Activated T-cell treated with anti-CD3 and anti-CD28 coated beads, Interleukin-2, amount 50 U/mL, for 1 hour (primary cell): ENCODE measurements at places on chromosomes 11 and 22.

GRCh38 chr11:72935700-72936099 lies 121.5 kb downstream of the ATG16L2 start:
- no peak for DNase-seq

DNA sequence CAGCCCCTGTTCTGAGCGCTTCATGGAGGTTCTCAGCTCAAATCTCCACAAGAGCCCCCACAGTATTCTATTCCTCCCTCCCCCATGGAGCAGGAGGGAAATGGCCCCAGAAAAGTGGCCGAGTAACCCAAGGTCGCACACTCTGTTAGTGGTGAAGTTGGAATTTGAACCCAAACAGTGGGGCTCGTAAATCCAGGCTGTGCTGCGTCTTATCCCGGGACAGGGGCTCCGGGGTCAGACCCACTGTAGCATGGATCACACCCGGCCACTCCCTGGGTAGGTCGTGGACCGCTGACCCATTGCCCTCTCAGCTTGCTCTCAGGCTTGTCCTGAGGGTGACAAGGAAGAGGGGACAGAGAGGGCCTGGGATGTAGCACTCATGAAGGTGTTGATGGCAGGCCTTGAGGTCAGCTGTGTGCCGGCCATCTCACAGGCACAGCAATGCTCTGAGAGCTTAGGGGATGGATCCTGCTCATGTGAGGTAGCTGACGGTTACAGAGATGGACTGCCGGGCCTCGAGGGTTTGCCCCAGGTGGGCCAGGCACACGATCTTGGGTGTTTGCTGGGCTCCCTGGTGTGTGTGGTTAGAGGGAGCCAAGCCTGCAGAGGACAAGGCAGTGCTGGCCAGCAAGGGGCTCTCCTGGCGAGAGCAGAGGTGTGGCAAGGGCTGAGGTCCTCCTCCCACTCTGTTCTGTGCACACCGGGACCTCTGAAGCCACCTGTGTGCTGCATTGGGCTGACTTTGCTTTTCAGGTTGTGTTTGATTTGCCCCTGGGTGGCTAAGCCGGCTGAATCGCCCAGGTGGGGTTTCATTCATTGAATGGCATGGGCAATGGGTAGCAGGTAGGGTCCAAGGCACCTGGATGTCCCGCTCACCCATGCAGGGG lies 2.3 kb upstream of the FGF19 start:
- DNase-seq: no peak

GRCh38 chr11:129881570-129882170 lies 13.7 kb downstream of the NFRKB start:
- DNase-seq: peak; percentile 63

DNA sequence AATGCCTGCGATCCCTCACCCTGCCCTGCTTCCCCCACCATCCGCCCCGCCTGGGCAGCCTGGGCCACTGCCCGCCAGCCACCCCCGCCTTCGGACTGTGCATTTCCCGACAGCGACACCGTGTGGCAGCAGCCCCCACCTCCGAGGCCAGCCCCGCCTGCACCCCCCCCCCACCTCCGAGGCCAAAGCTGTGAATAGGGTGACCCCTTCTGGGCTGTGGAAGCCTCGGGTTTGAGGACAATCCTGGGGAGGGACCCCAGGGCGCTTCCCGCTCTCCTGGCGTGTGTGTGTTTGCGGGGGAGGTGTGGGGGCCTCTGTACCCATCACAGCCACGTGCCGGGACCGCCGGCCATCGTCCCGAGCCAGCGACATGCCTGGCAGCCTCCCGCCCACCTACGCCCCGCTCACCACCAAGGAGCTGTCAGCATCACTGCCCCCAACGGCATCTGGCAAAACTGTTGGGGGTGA lies 33.8 kb upstream of the PPARA start:
- peak; percentile 85 for DNase-seq

DNA sequence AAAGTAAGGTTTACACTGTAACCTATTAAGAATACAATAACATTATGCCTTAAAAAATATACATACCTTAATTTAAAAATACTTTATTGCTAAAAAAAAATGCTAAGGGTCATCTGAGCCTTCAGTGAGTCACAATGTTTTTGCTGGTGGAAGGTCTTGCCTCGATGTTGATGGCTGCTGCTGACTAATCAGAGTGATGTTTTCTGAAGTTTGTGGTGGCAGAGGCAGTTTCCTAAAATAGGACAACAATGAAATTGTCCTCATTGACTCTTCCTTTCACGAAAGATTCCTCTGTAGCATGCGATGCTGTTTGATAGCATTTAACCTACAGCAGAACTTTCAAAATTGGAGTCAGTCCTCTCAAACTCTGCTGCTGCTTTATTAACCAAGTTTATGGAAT lies 97.6 kb downstream of the FAT3 start:
- no peak for DNase-seq

- DNase-seq: no peak
Observed at GRCh38 chr11:94705891-94706615, 62.1 kb upstream of the AMOTL1 start.

- no peak for DNase-seq
Observed at GRCh38 chr22:26615830-26616435, 1.9 kb downstream of the CRYBB1 start.

GRCh38 chr11:68270196-68271022 lies 1.4 kb downstream of the C11orf24 start:
- no peak for DNase-seq

DNA sequence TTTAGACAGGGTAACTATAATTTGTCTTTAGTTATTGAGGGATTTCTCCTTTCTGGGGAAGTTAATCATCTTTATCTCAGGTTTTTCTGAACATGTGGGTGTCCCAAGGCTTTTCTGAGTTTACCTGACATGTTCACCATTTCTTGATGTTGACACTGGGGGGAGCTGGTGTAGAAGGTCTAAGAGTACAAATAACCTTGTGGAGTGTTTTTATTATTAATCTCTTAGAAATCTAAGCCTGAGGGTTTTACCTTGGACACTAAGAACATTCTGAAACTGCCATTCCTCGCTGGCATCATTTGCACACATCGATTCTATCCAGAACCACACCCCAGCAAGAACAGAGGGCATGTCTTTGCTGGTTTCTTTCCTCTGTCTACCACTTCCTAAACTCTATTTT lies 15.6 kb upstream of the C11orf91 start:
- no peak for DNase-seq

- no peak for DNase-seq
Observed at GRCh38 chr11:107836851-107837250, 21.7 kb downstream of the SLC35F2 start.

DNA sequence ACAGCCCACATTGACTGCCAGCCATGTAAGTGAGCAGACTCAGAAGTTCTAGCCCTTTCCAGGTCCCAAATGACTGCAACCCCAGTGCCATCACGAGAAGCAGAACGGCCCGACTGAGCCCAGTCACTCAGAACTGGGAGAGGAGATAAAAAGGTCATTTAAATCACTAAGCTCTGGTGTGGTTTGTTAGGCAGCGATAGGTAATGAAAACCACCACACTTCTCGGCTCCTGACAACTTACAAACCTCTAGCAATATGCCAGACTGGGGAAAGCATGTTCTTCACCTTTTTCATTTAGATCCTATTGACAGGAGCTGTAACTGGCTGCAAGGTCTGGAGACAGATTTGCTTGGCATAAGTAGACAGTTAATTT lies 6.7 kb downstream of the SLC15A3 start:
- DNase-seq: no peak

DNA sequence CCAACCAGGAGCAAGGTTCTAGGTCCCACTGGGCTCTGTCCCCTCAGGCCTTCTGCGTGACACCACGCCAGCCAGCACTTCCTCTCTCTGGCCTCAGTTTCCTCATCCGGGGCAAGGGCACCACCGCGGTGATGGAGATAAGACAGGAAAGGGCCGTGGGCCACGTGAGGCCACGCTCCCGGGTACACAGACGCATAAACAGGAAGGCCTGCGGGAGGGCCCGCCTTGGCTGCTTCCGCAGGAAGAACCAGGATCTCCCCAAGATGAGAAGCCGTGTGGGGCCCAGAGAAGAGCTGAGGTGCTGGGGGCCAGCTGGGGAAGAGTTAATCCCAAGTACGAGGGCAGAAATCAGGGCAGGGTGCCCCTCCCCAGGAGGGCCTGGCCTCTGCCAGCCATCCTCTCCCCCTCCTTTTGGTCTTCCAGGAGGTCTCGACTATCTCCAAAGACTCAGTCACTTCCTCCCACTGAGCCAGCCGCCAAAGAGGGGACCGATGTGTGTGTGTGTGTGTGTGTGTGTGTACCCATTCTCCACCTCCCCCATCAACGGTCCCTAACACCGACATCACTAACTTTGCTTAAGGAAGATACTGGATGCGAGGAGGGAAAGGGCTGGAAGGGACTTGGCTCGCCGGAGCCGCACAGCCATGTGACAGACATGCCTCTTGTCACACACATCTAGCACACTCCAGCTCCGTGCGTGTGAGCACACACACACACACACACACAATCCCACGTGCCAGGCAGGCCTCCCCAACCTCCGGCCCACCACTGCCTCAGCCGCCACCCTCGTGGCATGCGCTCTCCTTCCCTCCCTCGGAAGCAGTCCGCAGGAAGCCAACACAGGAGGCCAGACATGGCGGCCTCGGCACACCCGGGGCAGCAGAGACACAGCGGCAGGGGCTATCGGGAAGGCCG lies 1.4 kb downstream of the MFNG start:
- DNase-seq: peak; percentile 75

DNA sequence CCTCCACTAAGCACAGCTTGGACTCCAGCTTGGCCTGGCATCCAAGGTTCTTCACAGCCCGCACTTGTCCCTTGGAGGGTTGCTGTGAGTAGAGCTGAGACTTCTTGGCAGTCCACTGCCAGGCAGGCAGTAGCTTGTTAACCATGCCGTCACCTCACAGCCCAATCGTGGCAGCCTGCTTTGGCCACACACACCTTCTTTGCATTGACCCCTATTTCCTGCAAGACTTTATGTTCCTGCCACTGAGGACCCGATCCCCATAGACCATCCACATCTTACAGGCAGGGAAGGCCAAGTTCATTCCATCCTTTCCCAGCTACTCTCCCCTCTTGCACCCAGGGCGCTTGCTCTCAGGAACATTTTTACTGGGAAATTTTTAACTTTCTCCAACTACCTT lies 2.5 kb upstream of the PYGM start:
- no peak for DNase-seq

DNA sequence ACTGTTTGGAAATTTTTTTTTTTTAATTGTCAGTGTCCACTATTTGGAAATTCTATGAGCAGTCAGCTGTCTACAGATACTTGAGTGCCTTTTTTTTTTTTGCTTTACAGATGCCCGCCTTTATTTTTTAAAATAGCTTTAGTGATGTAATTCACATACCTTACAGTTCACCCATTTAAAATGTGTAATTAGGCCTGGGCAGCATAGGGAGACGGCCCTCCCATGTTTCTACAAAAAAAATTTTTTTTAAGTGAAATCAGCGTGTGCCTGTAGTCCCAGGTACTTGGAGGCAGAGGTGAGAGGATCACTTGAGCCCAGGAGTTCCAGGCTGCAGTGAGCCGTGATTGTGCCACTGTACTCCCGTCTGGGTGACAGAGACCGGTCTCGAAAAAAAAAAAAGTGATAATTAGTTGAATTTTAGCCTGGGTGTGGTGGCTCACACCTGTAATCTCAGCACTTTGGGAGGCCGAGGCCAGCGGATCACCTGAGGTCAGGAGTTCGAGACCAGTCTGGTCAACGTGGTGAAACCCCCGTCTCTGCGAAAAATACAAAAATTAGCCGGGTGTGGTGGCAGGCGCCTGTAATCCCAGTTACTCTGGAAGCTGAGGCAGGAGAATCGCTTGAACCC lies 1.5 kb downstream of the ZNF143 start:
- DNase-seq: no peak

- no peak for DNase-seq
Observed at GRCh38 chr22:42919199-42919598, 62.1 kb upstream of the ARFGAP3 start.

- no peak for DNase-seq
Observed at GRCh38 chr22:47275605-47276449, 513.4 kb downstream of the TBC1D22A start.

DNA sequence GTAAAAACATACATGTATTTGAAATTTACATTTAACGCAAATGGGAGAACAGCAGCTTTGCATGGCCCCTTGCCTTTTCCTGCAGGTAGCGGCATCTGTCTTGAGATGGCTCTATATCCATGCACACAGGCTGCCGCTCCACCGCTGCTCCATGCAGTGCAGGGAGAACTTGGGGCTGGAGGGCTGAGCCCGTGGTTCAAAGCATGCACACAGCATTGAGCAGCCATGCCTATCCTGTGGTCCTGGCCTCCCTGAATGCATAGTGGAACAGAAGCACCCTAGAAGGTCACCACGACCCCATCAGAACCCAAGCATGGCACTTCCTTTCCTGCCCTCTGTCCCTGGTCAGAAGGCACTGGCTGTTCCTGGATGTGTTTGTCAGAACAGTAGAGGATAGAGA lies 35.0 kb upstream of the TP53I11 start:
- DNase-seq: no peak

DNA sequence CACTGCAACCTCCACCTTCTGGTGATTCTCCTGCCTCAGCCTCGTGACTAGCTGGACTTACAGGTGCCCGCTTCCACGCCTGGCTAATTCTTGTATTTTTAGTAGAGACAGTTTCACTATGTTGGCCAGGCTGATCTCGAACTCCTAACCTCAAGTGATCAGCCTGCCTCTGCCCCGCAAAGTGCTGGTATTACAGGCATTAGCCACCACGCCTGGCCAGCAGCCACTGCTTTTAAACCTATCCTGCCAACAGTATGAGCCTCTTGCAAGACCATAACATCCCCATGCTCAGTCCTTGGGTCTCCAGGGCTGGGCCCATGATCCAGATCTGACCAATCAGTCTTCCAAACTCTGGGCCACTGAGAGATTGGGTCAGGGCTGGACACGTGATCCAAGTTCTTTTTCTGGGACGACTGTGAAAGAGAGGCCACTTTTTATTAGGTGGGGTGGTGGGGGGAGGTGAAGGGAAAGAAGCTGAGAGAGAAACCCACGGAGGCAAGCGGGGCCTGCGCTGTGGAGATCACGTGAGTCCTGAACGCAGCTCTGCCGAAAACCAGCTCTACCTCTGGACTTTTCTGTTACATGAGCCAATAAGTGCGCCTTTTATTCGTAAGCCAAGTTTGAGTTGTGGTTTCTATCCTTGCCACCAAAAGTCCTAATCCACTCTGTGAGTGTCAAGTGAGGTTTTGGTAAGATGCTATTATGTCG lies 17.9 kb downstream of the ASPHD2 start:
- DNase-seq: no peak

- no peak for DNase-seq
Observed at GRCh38 chr11:116733043-116733755, 39.6 kb downstream of the BUD13 start.

- no peak for DNase-seq
Observed at GRCh38 chr22:22616636-22617035, 27.8 kb upstream of the GGTLC2 start.

DNA sequence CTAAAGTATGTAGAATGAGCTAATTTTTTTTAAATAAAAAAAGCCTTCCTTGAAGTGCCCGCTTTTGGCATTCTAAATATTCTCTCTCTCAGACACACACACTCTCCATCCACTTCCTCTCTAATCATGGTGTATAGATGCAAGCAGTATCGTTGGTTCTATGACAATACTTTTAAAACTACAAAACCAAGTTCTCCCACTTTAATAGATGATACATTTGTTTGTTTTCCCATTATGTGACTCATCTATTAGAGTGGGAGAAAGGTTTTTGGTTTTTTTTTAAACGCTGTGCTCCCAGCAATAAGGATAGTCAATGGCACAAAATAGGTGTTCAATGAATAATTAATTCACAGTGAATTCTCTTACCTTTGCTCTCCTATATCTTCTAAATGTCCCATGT lies 44.6 kb downstream of the FZD4 start:
- no peak for DNase-seq

GRCh38 chr11:73114110-73114834 lies 27.8 kb downstream of the FCHSD2 start:
- no peak for DNase-seq
